HT1080 (cell line): ENCODE measurements at places on chromosomes 6 and 20. TPM values are rescaled to one million over a fixed set of nuclear protein-coding genes. Genes with fewer than 3 reads are reported as not detected.

The TNNC2 gene
- not detected in 2 replicates for total RNA-seq

The TMEM63B gene
- 14.1 and 19.1 TPM in 2 replicates for total RNA-seq

The EYA2 gene
- not detected in 2 replicates for total RNA-seq

The EPB41L1 gene
- 19.8 and 31.3 TPM in 2 replicates for total RNA-seq

GRCh38 chr20:30811885-30812671, 445.4 kb upstream of the DEFB115 start:
- DNase-seq, result peak; percentile 62

DNA sequence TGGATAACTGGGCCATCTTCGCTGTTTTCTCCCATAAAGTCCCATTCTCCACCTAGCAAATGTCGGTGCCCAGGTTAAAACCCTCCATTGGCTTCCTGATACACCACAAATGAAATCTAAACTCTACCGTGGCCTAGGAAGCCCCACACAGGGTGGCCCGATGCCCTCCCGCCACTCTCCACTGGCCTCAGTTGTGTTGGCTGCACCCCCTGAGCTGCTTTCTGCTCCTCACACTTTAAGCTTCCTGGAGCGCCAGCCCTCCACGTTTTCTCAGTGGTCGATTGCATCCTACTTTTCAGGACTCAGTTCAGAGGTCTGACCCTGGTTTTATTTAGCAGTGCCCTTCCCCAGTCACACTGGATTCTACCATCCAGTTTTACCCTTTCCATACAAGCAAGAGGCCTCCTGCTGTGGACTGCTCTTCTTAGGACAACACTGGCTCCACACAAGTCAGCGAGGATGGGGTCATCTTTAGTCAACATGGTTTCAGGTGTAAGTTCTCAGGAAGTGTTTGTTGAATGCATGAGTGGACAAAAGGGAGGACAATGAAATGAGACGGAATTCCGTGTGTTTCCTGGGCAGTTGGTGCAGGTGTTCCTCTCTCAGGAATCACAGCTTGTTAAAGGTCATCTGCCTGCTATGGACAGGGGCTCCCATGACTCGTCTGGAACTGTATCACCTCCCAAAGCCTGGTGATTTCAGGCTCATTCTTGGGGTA, 124.1 kb downstream of the SULF2 start:
- DNase-seq, result no peak

DNA sequence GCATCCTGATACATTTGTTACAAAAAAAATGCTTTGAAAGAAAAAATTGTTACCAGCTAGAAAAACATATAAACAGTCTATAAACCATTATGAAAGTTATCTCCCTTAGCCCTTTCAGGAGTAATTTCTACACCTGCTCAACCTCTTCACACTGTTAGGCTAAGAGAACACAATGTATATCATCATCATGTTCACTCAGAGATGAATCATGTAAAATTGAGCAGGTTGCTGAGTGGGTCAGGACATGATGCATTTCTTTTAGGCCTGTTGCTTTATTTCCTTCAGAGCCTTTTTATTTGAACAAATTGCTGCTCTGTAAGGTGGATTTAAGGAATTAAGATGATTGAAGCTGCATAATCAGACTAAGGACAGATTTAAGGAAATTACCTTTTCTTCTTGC, 531.3 kb upstream of the MAN1A1 start:
- DNase-seq, result no peak

DNA sequence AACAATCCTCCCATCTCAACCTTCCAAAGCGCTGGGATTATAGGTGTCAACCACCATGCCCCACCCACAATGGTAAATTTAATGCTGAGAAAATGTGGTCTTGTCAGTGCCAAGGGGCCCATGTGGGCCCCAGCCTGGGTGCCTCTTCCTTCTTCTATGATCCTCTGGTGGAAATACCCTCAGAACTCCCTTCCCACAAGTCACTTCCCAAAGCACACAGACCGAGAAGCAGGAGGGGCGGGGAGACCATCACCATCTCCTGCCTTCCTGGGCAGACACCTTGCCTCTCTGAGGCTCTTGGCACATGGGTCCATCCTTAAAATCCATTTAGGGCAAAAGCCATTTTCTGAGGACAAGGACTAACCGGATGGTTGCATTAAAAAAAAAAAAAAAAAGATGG, 59.0 kb downstream of the NOL4L start:
- no peak for DNase-seq

DNA sequence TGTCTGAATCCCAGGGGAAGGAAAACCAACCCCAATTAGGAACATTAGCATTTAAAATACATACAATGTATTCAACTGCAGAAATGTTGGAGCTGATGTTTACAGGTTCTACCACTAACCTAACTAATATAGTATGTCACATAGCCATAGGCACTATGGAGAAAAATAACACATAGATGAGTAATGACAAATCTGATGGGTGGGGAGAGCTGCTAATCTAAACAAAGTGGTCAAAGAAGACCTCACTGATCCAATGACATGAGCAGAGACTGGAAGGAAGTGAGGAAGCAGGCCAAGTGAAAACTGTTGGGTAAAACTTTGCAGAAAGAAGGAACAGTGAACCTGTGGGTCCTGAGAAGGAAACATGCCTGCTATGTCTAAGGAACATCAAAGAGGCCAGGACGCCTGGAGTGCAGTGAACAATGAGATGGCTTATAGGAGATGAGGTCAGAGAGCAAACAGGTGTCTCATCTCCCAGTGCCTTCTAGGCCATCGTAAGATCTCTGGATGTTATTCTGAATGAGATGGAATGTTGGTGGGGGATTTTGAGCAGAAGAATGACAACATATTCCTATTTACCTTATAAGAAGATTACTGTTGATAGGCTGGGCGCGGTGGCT, 135.7 kb downstream of the ALDH8A1 start:
- DNase-seq, result peak; percentile 78

GRCh38 chr6:4074478-4075235, 4.3 kb downstream of the FAM217A start:
- no peak for DNase-seq

GRCh38 chr20:1890469-1891262, 4.5 kb upstream of the SIRPA start:
- DNase-seq, result no peak

GRCh38 chr6:168314948-168315347, 4.6 kb downstream of the DACT2 start:
- no peak for DNase-seq

DNA sequence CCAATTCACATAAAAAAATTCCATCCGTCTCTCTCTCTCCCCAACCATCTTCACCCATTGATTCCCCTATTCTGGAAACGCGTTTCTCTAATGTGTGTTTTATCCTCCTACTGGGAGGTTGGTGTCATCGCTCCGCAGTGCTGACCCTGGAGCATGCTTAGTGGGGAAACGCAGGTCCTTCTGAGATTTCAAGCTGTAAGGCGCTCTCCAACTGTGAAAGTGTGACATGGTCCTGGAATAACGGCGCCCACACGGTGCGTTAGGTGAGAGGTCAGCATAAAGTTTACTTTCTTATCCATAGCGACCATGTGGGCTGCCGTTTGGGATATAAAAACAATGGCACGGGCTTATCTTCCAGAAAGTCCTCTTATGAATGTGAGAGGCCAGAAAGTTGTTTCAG, 123.9 kb downstream of the WDR27 start:
- no peak for DNase-seq
